ENCODE measurements at places on chromosomes 12 and 14. TPM values are rescaled to one million over a fixed set of nuclear protein-coding genes. Genes with fewer than 3 reads are reported as not detected.

The PRH2 gene
- not detected for total RNA-seq

The KRT77 gene
- total RNA-seq, result not detected

The SLC41A2 gene
- 68.8 TPM for total RNA-seq

The OR11G2 gene
- total RNA-seq, result not detected

The ACSM4 gene
- not detected for total RNA-seq

The ISM2 gene
- 0.19 TPM for total RNA-seq

The SCN8A gene
- not detected for total RNA-seq

The OR4K17 gene
- not detected for total RNA-seq
